ENCODE measurements at places on chromosomes 1 and 21. TPM values are rescaled to one million over a fixed set of nuclear protein-coding genes. Genes with fewer than 3 reads are reported as not detected.
A peak's percentile ranks its signal among the peaks of the same experiment; 100 is the strongest.

DNA sequence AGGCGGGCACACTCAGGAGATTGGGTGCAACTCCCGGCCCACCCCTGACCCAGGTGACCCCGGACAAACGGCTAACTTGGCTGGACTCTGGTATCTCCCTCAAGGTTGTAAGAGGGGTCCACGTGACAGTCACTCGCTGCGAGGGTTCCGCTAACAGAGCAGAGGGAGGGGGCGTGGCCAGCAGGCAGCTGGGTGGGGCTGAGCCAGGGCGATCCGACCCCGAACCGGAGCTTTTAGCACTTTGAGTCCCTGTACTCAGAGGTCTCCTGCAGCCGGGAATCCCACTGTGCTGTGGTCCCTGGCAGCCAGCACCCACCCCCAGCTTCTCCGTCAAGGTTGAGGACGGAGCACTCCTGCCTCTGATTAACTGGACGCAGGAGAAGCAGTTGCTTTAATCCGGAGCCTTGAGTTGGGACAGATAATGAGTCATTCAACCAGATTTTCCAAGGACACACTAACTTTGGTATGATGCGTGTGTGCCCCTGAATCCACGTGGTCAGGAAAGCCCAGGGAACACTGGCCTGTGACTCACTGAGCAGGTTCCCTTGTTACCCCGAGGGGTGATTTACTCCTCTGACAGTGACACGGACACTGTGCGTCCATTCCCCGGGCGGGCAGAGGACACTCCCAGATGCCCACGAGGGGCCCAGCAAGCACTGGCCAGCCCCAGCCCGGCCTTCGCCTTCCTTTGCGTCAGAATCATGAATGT lies 16.8 kb downstream of the TRPM2 start:
- no peaks in the 10 kb centered on the region for H3K36me3 ChIP-seq
- H3K4me3 ChIP-seq = no peak overlapping the region
- H3K27me3 ChIP-seq = no peaks in the 10 kb centered on the region
- H3K27ac ChIP-seq = no peak overlapping the region
- no peak for DNase-seq

- no peaks in the 10 kb centered on the region for H3K4me1 ChIP-seq
- no peak overlapping the region for H3K4me3 ChIP-seq
- no peak overlapping the region for H3K27ac ChIP-seq
- H3K36me3 ChIP-seq = no peaks in the 10 kb centered on the region
Observed at GRCh38 chr1:246052603-246053002, 454.5 kb downstream of the SMYD3 start.

GRCh38 chr1:232968965-232969364 lies 18.6 kb downstream of the NTPCR start:
- no peak overlapping the region for H3K4me3 ChIP-seq
- H3K27me3 ChIP-seq = no peaks in the 10 kb centered on the region
- no peaks in the 10 kb centered on the region for H3K4me1 ChIP-seq
- H3K36me3 ChIP-seq = no peaks in the 10 kb centered on the region
- H3K27ac ChIP-seq = no peak overlapping the region
- DNase-seq = no peak

DNA sequence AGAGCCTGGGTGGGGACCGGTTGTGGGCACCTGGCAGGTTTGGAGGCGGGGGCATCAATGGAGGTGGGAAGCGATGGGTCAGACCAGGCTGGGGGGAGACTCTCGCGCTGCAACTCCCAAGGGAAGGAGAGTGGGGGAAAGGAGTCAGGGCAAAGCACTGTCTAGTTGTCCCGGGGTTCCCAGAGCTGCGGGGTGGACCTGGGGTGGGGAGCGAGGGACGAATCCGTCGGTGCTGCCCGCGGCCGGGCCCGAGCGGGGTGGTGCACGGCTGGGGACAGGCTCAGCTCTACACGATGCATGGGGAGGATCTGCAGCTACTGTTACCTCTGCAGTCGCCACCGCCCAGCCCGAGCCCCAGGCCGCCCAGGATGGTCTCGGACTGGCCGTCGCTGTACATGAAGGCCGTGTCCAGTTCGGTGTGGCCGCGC lies 427 bp downstream of the AKR7A2 start:
- H3K27me3 ChIP-seq = no peaks in the 10 kb centered on the region
- peak overlapping the region; percentile 71 for H3K27ac ChIP-seq
- DNase-seq = no peak
- no peaks in the 10 kb centered on the region for H3K36me3 ChIP-seq

DNA sequence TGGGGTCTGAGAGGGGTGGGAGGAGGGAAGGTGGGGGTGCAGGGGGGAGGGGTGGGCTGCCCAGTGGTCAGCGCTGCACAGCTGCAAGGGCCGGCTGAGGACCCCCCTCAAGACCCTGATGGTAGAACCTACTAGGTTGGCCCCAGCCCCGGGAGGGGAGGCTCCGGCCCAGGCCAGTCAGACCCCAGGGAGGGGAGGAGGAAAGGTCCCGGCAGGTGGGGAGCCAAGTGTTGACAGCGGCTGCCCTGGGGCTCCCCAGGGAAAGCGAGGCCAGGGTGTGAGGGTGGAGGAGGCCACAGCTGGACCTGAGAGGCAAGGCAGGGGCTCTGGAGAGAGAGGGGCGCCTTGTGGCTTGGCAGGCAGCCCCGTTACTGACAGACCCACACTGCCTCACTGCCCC lies 31.1 kb downstream of the MEGF6 start:
- H3K27ac ChIP-seq = no peak overlapping the region
- H3K36me3 ChIP-seq = no peaks in the 10 kb centered on the region
- H3K27me3 ChIP-seq = no peaks in the 10 kb centered on the region

GRCh38 chr1:229378586-229379367 lies 35.9 kb upstream of the CCSAP start:
- no peak overlapping the region for H3K4me3 ChIP-seq
- no peak for DNase-seq
- no peak overlapping the region for H3K27ac ChIP-seq
- H3K36me3 ChIP-seq = no peaks in the 10 kb centered on the region

DNA sequence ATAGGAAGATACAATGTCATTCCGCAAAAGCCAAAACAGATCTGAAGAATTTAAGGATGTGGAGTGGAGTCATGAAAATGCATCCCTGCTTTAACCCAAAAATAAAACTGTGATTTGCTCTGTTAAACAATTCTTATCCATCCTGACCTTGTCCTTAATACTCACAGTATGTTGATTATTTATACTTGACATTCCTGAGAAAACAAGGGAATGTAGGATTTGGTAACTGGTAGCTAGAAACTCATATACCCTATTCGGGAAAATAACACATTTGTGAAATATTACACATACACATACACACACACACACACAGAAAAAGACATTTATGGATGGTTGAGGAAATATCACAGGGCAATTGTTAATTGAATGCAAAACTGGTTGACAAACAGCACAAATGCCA lies 80.2 kb downstream of the FMN2 start:
- no peaks in the 10 kb centered on the region for H3K36me3 ChIP-seq
- no peaks in the 10 kb centered on the region for H3K4me1 ChIP-seq
- DNase-seq = no peak
- no peak overlapping the region for H3K4me3 ChIP-seq
- no peak overlapping the region for H3K27ac ChIP-seq

GRCh38 chr1:18007391-18008041 lies 100.1 kb upstream of the IGSF21 start:
- no peaks in the 10 kb centered on the region for H3K36me3 ChIP-seq
- no peak overlapping the region for H3K4me3 ChIP-seq
- no peaks in the 10 kb centered on the region for H3K27me3 ChIP-seq
- no peak overlapping the region for H3K27ac ChIP-seq
- no peaks in the 10 kb centered on the region for H3K4me1 ChIP-seq

DNA sequence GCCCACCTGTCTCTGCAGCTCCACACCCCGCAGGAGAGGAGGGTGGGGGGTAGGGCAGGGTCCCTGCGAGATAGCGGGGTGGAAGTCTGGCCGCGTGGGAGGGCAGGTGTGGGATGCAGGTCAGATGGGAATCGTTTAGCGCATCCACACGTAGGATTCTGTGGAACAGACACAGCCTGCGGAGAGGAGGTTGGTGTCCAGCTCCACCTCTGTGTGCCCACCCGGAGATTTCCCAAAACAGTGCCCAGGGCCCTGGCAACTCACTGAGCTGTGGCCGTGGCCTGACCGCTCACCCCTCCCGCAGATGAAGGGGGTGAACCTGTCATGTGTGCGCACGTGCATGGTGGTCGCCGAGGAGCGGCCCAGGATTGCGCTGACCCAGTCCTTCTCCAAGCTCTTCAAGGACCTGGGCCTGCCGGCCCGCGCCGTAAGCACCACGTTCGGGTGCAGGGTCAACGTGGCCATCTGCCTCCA lies 46.9 kb downstream of the S100B start:
- no peak overlapping the region for H3K4me3 ChIP-seq
- no peak overlapping the region for H3K27ac ChIP-seq
- no peaks in the 10 kb centered on the region for H3K27me3 ChIP-seq

- no peaks in the 10 kb centered on the region for H3K4me1 ChIP-seq
- H3K4me3 ChIP-seq = no peak overlapping the region
- DNase-seq = no peak
Observed at GRCh38 chr1:114122941-114123618, 30.6 kb downstream of the SYT6 start.

- no peak for DNase-seq
- no peak overlapping the region for H3K27ac ChIP-seq
- H3K4me1 ChIP-seq = no peaks in the 10 kb centered on the region
- no peaks in the 10 kb centered on the region for H3K27me3 ChIP-seq
- no peak overlapping the region for H3K4me3 ChIP-seq
Observed at GRCh38 chr21:25885880-25886279, 151.1 kb downstream of the GABPA start.

GRCh38 chr1:231104917-231105316 lies 56.9 kb upstream of the TRIM67 start:
- no peaks in the 10 kb centered on the region for H3K36me3 ChIP-seq
- H3K4me3 ChIP-seq = no peak overlapping the region
- no peak for DNase-seq
- H3K27ac ChIP-seq = no peak overlapping the region
- no peaks in the 10 kb centered on the region for H3K4me1 ChIP-seq
- H3K27me3 ChIP-seq = no peaks in the 10 kb centered on the region

GRCh38 chr1:9112961-9113880 lies 15.7 kb downstream of the GPR157 start:
- DNase-seq = no peak
- no peaks in the 10 kb centered on the region for H3K4me1 ChIP-seq
- H3K4me3 ChIP-seq = no peak overlapping the region
- no peaks in the 10 kb centered on the region for H3K36me3 ChIP-seq
- H3K27me3 ChIP-seq = no peaks in the 10 kb centered on the region

- H3K4me3 ChIP-seq = no peak overlapping the region
- DNase-seq = no peak
- no peak overlapping the region for H3K27ac ChIP-seq
- H3K36me3 ChIP-seq = no peaks in the 10 kb centered on the region
- H3K27me3 ChIP-seq = no peaks in the 10 kb centered on the region
- no peaks in the 10 kb centered on the region for H3K4me1 ChIP-seq
Observed at GRCh38 chr1:34655875-34656240, 99.0 kb upstream of the GJB5 start.

DNA sequence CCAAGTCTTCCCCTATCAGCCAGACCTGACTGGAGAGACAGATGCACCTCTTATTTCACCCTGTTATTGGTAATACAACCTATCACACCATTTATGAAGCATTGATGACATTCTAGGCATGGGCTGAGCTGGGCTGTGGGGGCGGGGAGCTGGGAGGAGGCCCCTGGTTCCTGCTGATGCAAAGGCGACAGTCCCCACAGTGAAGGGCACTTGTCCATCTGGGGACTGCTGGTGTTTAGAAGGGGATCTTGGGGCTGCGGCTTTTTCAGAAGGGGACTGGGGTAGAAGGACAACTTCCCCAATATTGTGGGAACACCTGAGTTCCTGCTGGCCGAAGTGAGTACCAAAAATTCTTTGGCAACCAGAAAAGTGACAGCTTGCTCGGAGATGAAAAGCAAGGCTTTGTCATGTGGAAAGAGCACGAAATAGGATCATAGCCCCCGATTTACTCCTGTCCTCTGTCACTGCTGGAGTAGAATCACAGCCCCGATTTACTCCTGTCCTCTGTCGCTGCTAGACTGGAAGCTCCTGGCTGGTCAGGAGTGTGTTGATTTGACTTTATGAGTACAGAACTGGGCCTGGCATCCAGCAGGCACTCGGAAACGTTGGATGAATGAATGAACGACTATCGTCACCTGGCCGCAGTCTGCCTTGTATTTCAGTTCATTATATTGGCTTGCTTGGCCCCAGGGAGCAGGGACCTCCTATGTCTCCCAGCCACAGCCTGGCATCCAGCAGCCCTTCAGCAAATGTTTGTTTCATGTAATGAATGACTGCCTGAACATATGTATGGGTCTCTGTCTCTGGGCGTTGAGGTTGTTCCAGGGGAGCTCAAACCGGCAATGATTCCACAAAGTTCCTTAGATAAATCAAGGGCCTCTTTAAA lies 16.5 kb upstream of the ETV3L start:
- no peaks in the 10 kb centered on the region for H3K27me3 ChIP-seq
- H3K27ac ChIP-seq = no peak overlapping the region
- no peaks in the 10 kb centered on the region for H3K36me3 ChIP-seq

- H3K4me3 ChIP-seq = no peak overlapping the region
- no peaks in the 10 kb centered on the region for H3K27me3 ChIP-seq
- no peak overlapping the region for H3K27ac ChIP-seq
- no peaks in the 10 kb centered on the region for H3K36me3 ChIP-seq
- DNase-seq = no peak
- no peaks in the 10 kb centered on the region for H3K4me1 ChIP-seq
Observed at GRCh38 chr1:18691648-18692047, 61.0 kb downstream of the PAX7 start.

The TMPRSS15 gene
- not detected for total RNA-seq

The HSF2BP gene
- total RNA-seq = 0.29 TPM

The PLEKHA6 gene
- 9.4 TPM for total RNA-seq

The GGPS1 gene
- total RNA-seq = 14.3 TPM

The PLPPR4 gene
- total RNA-seq = 9.6 TPM
